ENCODE measurements at places on chromosomes 2 and 18.

GRCh38 chr2:86623043-86623493 is 597 bp downstream of the RNF103 start:
- H3K36me3 ChIP-seq: peaks cover 13% of the 10 kb centered on the region
- H3K27me3 ChIP-seq: no peaks in the 10 kb centered on the region
- H3K4me3 ChIP-seq: peak overlapping the region; percentile 92
- DNase-seq: peak; percentile 54

GRCh38 chr2:127859712-127860085 is 1.7 kb upstream of the POLR2D start:
- H3K36me3 ChIP-seq: peaks cover 17% of the 10 kb centered on the region
- H3K27ac ChIP-seq: peak overlapping the region; percentile 59
- H3K4me3 ChIP-seq: peak overlapping the region; percentile 47

- DNase-seq: no peak
- H3K4me3 ChIP-seq: no peak overlapping the region
- H3K4me1 ChIP-seq: peaks cover 2% of the 10 kb centered on the region
- H3K27me3 ChIP-seq: peaks cover 4% of the 10 kb centered on the region
Measured at GRCh38 chr18:67549946-67550345, 33.4 kb upstream of the DSEL start.

GRCh38 chr2:71784734-71785511 is 331.6 kb downstream of the DYSF start:
- DNase-seq: no peak
- H3K4me3 ChIP-seq: no peak overlapping the region
- no peaks in the 10 kb centered on the region for H3K4me1 ChIP-seq
- peaks cover 3% of the 10 kb centered on the region for H3K27me3 ChIP-seq
- H3K36me3 ChIP-seq: no peaks in the 10 kb centered on the region

GRCh38 chr18:31760695-31761094 is at the start of gene SLC25A52:
TSS of gene SLC25A52 (minus strand) at chr18:31760880. CDS start at chr18:31760661, 219 bp downstream.
- no peak within 1 kb of the TSS for H3K27ac ChIP-seq
- no peaks in the 10 kb centered on the region for H3K4me1 ChIP-seq
- DNase-seq: no peak

DNA sequence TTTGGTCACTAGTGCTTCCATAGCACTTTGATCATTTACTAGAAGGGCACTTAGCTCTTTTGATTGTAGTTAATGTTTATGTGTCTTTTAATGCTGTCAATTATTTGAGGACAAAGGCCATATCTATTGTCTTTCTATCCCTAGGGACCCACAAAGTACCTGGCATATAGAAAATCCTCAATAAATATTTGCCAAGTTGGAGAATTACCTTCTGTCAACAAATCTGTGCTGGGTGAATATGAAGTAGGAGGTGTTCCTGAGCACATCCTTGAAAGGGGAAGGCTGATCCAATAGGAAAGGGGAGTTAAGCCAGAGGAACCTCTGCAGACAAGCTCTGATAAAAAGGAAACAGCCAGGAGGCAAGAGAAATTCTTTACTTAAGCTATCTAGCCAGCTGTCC is 8.2 kb downstream of the DPP4 start:
- peaks cover 41% of the 10 kb centered on the region for H3K4me1 ChIP-seq
- H3K4me3 ChIP-seq: no peak overlapping the region
- H3K36me3 ChIP-seq: peaks cover 43% of the 10 kb centered on the region
- H3K27ac ChIP-seq: no peak overlapping the region

DNA sequence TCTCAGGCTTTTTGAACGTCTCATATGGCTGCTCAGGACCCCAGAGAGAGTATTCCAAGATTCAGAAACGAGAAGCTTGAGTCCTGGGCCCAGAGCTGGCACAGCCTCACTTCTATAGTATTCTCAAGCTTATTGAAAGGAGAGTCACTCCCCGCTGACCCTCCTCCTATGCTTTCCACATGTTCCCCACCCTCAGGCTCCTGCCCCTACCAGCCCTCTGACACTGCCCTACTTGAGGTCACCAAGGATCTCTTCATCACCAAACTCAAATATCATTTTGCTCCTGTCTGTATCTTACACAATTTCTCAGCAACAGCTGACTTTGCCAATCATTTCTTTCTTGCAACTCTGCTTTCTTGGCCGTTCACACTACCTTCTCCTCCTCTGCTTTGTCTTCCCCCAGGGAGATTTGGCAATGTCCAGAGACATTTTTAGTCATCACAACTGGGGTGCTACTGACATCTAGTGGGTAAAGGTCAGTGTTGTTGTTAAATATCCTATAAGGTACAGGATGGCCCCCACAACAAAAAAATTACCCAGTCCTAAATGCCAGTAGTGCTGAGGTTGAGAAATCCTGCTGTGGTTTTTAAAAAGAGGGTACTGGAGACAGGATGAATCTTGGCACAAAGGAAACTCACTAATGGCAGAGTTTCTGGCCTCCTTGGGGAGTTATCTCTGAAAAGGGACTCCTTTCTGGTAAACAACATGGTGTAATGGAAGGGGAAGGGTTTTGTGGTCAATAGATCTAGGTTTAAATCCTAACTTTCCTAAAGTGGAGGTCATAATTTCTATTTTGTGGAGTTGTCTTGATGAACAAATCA is 26.9 kb upstream of the INSIG2 start:
- peaks cover 8% of the 10 kb centered on the region for H3K4me1 ChIP-seq
- no peak overlapping the region for H3K4me3 ChIP-seq
- H3K36me3 ChIP-seq: no peaks in the 10 kb centered on the region

GRCh38 chr2:233976690-233977294 is 59.6 kb downstream of the TRPM8 start:
- no peak overlapping the region for H3K27ac ChIP-seq
- no peaks in the 10 kb centered on the region for H3K36me3 ChIP-seq
- H3K4me3 ChIP-seq: no peak overlapping the region
- H3K4me1 ChIP-seq: peaks cover 16% of the 10 kb centered on the region
- no peak for DNase-seq

DNA sequence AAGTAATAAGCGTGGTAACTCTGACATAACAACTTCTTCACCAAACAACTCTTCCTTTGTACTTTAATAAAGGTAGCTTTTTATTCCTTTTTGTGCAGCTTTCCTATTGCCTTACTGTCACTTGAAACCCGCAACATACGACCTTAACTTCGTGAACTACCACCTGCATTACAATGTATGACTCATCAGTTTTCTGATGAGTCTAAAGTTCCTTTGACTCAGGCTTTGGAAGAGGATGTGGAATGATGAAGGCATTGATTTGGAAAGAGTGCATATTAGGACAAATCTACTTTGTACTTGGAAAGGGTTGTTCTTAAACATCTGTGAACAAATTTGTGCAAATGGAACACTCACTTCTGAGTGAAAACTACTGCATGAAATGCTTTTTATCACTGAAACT is 1012.1 kb downstream of the TMEM182 start:
- H3K4me3 ChIP-seq: no peak overlapping the region
- no peaks in the 10 kb centered on the region for H3K27me3 ChIP-seq
- H3K27ac ChIP-seq: no peak overlapping the region
- H3K4me1 ChIP-seq: no peaks in the 10 kb centered on the region
- H3K36me3 ChIP-seq: no peaks in the 10 kb centered on the region

- no peak overlapping the region for H3K27ac ChIP-seq
- DNase-seq: no peak
- no peaks in the 10 kb centered on the region for H3K4me1 ChIP-seq
- H3K4me3 ChIP-seq: no peak overlapping the region
Measured at GRCh38 chr2:216362730-216363129, 9.6 kb downstream of the MARCHF4 start.

DNA sequence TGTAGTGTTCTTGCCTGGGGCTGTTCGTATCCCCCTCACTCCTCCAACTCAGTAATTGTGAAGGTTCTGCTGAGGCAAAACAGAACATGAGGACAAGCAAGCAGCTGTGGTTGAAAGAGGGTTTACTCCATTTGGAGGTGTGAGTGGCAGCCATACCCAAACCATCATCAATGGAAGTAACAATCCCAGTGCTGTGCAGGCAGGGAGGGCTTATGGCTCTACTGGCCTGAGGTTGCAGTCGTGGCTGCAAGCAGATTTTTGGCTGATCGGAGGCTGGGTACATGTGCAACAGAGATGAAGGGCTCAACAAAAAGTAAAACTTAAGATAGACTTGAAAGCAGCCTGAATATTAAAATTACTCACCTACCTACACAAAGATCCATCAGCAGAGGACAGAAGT is 13.2 kb downstream of the SRSF7 start:
- no peak for DNase-seq
- H3K27ac ChIP-seq: no peak overlapping the region
- peaks cover 40% of the 10 kb centered on the region for H3K36me3 ChIP-seq
- no peaks in the 10 kb centered on the region for H3K27me3 ChIP-seq
- no peak overlapping the region for H3K4me3 ChIP-seq
- H3K4me1 ChIP-seq: peaks cover 19% of the 10 kb centered on the region

GRCh38 chr2:109446278-109447131 is 167.3 kb downstream of the SEPTIN10 start:
- DNase-seq: no peak
- H3K27me3 ChIP-seq: no peaks in the 10 kb centered on the region
- H3K4me1 ChIP-seq: no peaks in the 10 kb centered on the region
- H3K27ac ChIP-seq: no peak overlapping the region
- H3K36me3 ChIP-seq: peaks cover 22% of the 10 kb centered on the region
- no peak overlapping the region for H3K4me3 ChIP-seq

DNA sequence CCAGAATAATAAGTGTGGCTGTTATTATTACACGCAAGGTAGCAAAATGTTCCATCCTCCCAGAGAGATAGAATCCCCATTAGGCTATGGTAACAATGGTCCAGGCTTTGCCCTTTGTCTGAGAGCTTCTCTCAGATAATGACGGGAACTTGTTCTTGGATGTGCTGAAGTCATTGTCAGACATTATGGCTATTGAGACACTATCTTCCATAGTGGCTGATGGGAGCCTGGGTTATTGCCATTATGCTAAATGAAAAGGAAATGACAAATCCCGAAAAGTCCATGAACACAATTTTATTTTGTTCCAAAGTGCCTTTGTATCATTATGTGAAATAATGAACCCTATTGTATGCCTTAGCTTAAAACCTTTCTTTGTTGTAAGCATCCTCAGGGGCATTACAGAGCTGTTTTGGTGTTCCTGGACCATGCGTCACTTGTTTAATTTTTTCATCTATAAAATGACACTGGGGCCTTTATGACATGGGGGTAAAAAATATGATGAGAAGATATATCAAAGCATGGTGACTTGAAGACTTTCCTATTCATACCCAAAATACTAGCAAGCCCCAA is 218.5 kb downstream of the KCNS3 start:
- DNase-seq: no peak
- no peaks in the 10 kb centered on the region for H3K4me1 ChIP-seq
- H3K4me3 ChIP-seq: no peak overlapping the region
- H3K27me3 ChIP-seq: no peaks in the 10 kb centered on the region
- no peak overlapping the region for H3K27ac ChIP-seq

GRCh38 chr2:199219551-199219950 is 238.2 kb downstream of the SATB2 start:
- no peak for DNase-seq
- no peaks in the 10 kb centered on the region for H3K4me1 ChIP-seq
- no peak overlapping the region for H3K4me3 ChIP-seq
- H3K36me3 ChIP-seq: no peaks in the 10 kb centered on the region
- H3K27me3 ChIP-seq: peaks cover 4% of the 10 kb centered on the region

- H3K27me3 ChIP-seq: peaks cover 87% of the 10 kb centered on the region
- no peak overlapping the region for H3K27ac ChIP-seq
- DNase-seq: no peak
- H3K4me3 ChIP-seq: no peak overlapping the region
Measured at GRCh38 chr2:5696945-5697521, 4.8 kb downstream of the SOX11 start.

DNA sequence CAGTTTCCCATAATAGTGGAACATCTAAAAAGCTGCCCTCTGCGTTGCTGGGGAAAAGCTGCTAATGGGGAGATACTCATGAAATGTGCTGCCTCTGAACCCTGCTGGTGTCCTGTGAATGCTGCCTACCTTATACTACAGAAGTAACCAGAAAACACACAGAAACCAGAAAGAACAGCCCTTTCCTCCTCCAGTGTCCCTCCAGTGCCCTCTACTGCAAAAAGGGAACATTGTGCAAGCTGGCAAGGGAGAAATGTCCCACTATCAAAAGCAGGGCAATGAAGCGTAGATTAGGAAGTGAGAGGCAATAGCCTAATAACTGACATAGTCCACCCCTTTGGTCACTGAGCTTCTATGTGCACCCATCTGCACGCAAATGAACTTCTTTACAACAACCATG is 162.7 kb upstream of the ETAA1 start:
- H3K36me3 ChIP-seq: no peaks in the 10 kb centered on the region
- no peak overlapping the region for H3K27ac ChIP-seq
- H3K4me1 ChIP-seq: no peaks in the 10 kb centered on the region
- peaks cover 8% of the 10 kb centered on the region for H3K27me3 ChIP-seq

GRCh38 chr2:120590841-120591240 is 144.8 kb upstream of the GLI2 start:
- H3K36me3 ChIP-seq: no peaks in the 10 kb centered on the region
- H3K27ac ChIP-seq: no peak overlapping the region
- no peaks in the 10 kb centered on the region for H3K4me1 ChIP-seq
- H3K4me3 ChIP-seq: no peak overlapping the region
- no peak for DNase-seq

DNA sequence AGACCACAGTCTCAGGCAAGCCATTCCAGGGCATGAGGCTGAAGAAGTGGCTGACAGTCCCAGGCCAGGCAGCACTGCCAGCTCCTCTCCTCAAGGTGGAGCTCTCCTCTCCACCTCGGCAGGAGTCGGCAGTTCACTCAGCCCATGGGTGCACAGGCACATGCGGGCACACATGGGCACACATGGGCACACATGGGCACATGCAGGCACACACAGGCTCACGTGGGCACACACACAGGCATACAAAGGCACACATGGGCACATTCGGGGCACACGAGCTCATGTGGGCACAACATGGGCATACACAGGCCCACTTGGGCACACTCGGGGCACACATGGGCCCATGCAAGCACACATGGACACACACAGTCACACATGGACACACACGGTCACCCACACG is 65.3 kb upstream of the TAF1B start:
- H3K27me3 ChIP-seq: no peaks in the 10 kb centered on the region
- H3K4me3 ChIP-seq: no peak overlapping the region
- peaks cover 30% of the 10 kb centered on the region for H3K4me1 ChIP-seq
- no peak overlapping the region for H3K27ac ChIP-seq
- H3K36me3 ChIP-seq: no peaks in the 10 kb centered on the region

- no peaks in the 10 kb centered on the region for H3K4me1 ChIP-seq
- no peak overlapping the region for H3K27ac ChIP-seq
- no peaks in the 10 kb centered on the region for H3K27me3 ChIP-seq
- DNase-seq: no peak
- no peak overlapping the region for H3K4me3 ChIP-seq
- H3K36me3 ChIP-seq: no peaks in the 10 kb centered on the region
Measured at GRCh38 chr2:159322419-159322818, 35.9 kb upstream of the WDSUB1 start.

DNA sequence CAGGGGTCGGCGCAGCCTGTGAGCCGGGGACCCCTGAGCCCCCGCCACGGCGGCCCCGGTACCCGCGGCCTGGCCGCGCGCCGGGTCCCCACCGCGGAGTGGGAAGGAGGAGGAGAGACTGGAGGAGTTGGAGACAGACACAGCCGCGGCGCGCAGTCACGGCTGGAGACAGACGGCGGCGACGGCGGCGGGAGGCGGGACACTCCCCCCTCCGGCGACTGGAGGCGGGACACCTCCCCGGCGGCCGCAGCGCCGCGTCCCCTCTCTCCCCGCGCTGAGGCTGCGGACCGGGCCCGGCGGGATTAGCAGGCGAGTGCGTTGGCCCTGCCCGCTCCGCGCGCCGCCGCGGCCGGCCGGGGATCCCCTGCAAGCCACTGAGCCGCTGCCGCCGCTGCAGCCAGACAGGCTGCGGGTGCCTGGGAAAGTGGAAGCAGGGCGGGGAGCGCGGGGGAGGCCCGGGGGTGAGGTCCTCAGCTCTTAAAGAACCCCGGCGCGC is 1.0 kb upstream of the LDLRAD4 start:
- H3K4me1 ChIP-seq: peaks cover 41% of the 10 kb centered on the region
- H3K27ac ChIP-seq: no peak overlapping the region
- peak overlapping the region; percentile 22 for H3K4me3 ChIP-seq
- H3K27me3 ChIP-seq: peaks cover 43% of the 10 kb centered on the region
- peaks cover 2% of the 10 kb centered on the region for H3K36me3 ChIP-seq
